ENCODE measurements at places on chromosomes 3 and 15.

DNA sequence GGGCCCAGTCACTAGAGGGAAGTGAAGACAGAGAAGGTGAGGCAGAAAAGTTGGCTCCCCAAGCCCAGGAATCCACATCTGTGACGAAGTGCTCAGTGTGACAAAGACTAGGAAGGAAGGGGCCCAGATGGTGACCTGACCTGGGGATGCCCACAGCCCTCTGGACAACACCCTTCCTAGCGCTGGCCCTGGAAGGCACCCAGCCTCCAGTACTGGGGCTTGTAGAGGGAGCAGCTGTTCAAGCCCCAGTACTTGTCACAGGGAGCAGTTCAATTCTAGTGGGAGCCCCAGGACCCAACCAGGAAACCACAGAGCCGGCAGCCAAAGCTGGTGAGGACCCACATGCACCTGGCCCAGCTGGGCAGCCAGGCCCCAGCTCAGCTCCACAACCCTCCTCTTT, 190.8 kb downstream of the XXYLT1 start:
- DNase-seq, result no peak

GRCh38 chr3:104987859-104988258, 378.9 kb upstream of the ALCAM start:
- DNase-seq, result no peak

GRCh38 chr3:143484846-143485512, 363.3 kb downstream of the SLC9A9 start:
- no peak for DNase-seq

DNA sequence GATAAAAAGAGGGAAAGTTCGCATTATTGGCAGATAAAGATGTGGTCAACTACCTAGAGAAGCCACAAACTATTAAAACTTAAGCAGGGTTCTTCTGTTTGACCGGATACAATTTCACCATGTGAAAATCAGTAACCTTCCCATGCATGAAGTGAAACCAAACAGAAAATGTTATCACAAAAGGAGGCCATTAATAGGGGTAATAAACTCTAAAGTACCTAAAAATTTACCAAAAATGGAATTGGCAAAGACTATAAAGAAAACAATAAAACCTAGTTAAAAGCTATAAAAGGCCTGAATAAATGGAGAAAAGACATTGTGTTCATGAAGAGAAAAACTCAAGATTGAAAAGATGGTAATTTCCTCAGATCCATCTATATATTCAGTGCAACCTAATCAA, 83.4 kb downstream of the FEZF2 start:
- DNase-seq, result no peak

- no peak for DNase-seq
These were observed 319.3 kb downstream of the CTNNB1 start for GRCh38 chr3:41518626-41519025.

GRCh38 chr3:40657623-40658022, 132.9 kb downstream of the ZNF621 start:
- DNase-seq, result no peak

DNA sequence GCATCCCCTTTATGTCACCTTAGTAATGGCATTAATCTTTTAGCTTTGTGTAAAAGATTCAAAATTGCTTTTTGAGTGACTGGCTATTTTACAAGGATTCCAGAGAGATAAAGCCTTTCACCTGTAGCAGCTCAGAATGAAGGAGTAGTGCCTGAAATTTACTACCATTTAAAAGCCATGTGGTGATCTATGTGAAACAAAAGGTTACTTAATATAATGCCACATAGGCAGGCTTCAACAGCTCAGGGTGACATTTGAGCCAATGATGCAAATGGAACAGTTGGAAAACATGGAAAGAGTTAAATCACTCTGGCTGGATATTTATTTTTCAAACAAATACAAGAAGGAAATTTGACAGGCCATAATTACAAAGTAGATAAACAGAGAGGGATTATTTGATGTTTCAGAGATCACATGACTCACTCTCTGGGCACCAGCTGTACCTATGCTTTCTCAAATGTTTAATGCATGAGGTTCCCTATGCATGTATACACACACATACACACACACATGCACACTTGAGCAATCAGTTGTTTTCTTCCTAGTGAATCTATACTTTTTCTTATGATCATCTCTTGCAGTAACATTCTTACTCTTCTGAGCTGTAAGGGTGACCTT, 171.5 kb downstream of the ZMAT3 start:
- DNase-seq, result peak; percentile 96

- peak; percentile 36 for DNase-seq
These were observed 60.4 kb upstream of the CHD2 start for GRCh38 chr15:92839696-92840095.

GRCh38 chr15:34203305-34203704, 6.6 kb downstream of the KATNBL1 start:
- no peak for DNase-seq
